ENCODE measurements at places on chromosomes 1 and 21.

GRCh38 chr1:2384941-2385481, 6.3 kb downstream of the MORN1 start:
- DNase-seq, result peak; percentile 51

DNA sequence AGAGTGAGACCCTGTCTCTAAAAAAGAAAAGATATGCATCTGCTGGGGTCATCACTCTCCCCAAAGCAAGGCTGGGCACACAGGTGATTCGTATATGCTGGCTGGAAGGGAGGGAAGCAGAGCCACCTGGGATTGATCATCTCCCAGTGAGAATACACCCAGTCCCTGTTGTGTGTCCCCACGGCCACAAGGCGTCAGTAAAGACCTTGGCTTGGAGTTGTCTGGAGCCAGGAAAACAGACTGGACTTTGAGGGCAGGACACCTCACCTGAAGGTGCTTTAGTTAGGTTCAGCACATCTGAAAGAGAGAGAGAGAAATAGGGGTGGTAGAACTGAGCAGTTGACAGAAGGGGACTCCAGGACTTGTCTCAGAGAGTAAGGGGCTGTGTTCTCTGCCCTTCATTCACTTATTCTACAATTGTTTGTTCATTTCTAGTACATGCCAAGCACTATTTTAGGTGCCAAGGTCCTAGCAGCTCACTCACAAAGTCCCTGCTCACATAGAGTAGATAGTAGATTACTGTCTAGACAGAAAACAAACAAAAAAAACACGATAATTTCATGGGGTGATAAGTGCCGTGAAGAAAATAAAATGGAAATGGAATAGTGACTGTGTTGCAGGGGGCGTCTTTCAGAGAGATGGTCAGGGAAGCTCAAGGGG, 13.5 kb downstream of the CITED4 start:
- DNase-seq, result peak; percentile 51

- no peak for DNase-seq
These were observed 65.4 kb downstream of the ABCA4 start for GRCh38 chr1:94055459-94056122.

GRCh38 chr21:46622226-46622625, 13.2 kb upstream of the PRMT2 start:
- no peak for DNase-seq

GRCh38 chr1:216883518-216883917, 160.3 kb upstream of the ESRRG start:
- DNase-seq, result no peak

DNA sequence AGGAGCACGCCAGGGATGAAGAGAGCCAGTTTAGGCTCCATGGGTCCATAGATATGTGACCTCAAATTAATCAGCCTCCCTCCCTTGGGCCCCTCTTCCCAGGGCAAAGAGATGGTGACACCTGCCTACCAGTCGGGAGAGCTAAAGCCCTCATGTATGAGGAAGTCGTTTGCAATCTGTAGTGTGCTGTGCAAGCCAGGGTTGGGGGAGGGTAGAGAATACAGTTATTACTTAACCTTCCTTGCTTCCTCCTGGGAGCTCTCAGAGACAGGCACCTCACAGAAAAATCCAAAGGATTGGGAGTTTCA, 4.0 kb downstream of the PGLYRP4 start:
- no peak for DNase-seq

GRCh38 chr1:67566803-67567377, 118.1 kb upstream of the GADD45A start:
- no peak for DNase-seq

- DNase-seq, result no peak
These were observed 443.0 kb downstream of the PTPRU start for GRCh38 chr1:29679316-29679715.

DNA sequence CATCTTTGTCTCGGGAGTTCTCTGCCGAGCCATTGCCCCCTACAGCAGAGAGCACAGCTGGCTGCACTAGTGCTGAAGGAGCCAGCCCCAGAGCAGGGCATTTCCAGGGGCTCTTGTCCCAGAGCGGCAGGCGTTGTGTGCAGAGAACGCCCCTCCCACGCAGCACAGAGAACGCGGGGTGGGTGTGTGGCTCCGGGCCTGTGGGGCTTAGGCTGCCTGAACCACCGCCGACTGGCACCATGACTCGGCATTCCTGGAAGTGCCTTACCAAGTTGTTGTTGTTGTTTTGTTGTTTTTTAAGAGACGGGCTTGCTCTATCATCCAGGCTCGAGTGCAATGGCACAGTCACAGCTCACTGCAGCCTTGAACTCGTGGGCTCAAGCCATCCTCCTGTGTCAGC, 15.8 kb upstream of the DIP2A start:
- DNase-seq, result no peak

- DNase-seq, result no peak
These were observed 794 bp upstream of the TOR3A start for GRCh38 chr1:179080866-179081686.

GRCh38 chr1:68976916-68977610, 480.2 kb upstream of the DEPDC1 start:
- no peak for DNase-seq

- DNase-seq, result no peak
These were observed 33.1 kb upstream of the NFASC start for GRCh38 chr1:204837440-204838084.

DNA sequence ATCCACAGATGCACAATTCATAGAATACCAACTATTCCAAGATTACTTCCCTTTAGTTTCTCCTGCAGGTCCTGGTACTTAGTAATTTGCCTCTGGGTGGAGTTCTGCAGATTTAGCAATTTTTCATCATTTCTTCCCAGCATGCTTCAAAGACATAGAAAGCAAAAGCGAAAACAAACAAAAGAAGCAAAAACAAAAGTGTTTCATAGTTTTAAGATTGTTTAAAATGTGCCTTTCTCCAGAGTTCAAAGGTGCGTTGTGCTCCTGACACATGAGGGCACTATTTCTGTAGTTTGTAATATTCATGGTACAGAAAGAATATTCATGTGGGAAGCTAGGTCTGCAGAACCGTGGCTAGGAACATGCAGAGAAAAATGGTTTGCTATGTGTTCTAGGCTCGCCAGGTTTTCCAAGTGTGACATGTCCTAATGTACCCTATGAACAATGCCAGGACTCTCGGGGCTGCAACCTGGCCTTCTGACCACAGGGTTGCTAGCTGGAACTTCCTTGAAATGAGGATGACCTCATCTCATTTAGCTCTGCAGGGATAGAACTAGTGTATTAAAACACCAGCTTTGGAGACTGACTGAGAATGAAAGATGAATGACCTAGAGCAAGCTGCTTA, 30.0 kb upstream of the RCSD1 start:
- peak; percentile 22 for DNase-seq

DNA sequence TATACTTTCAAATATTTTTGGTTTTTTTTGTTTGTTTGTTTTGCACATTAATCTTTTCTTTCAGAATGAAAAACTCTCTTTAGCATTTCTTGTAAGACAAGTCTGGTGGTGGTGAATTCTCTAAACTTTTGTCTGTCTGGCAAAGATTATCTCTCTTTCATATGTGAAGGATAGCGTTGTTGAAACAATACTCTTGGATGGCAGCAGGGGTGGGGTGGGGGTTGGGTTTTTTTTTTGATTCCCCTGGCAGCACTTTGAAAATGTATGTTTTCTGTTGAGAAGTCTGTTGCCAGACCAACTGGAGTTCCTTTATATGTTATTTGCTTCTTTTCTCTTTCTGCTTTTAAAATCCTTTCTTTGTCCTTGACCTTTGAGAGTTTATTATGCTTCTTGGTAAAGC, 160.2 kb downstream of the VAV3 start:
- no peak for DNase-seq

- no peak for DNase-seq
These were observed 34.7 kb downstream of the EPRS1 start for GRCh38 chr1:220011620-220012019.

GRCh38 chr1:46699666-46700065, 19.2 kb downstream of the EFCAB14 start:
- DNase-seq, result no peak

Measured in BE2C (cell line).